ENCODE measurements at places on chromosomes 7 and 10.

DNA sequence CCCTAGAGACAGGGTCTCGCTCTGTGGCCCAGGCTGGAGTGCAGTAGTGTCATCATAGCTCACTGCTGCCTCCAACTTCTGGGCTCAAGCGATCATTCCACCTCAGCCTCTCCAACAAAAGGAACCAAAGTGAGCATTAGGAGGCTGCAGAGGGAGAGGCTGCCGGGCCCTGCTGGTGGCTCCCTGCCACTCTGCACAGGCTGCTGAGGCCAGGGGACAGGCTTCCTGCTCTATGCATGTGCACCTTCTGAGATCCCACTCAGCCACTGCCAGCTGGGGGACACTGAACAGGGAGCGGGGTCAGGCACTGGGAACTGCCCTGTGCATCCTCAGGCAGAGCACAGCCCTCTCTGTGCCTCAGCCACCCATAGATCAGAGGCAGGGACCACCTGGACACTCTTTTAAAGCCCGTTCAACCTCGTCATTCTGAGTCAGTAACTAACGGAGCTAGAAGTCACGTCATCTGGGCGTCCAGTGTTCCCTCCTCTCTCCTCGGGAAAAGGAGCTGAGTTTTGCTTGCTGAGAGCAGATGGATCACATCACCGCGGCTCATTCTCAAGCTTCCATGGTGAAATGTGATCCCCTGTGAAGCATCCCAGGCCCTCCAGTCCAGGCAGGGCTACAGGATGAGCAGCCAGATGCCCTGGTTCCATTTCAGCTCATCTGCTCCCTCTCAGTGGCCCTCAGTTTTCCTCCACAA lies 109.6 kb downstream of the MYL10 start:
- DNase-seq, result no peak

- no peak for DNase-seq
Measured at GRCh38 chr10:77653210-77653609, 15.6 kb upstream of the KCNMA1 start.

GRCh38 chr7:24574386-24574785 lies 1.1 kb downstream of the PALS2 start:
- DNase-seq, result no peak

GRCh38 chr10:69241575-69241974 lies 21.4 kb downstream of the HKDC1 start:
- no peak for DNase-seq

- no peak for DNase-seq
Measured at GRCh38 chr10:112778579-112778978, 171.5 kb upstream of the TCF7L2 start.

Data from progenitor cell of endocrine pancreas (in vitro differentiated cells).